Activated B cell treated with CpG ODN at 0.5 μM for 24 hours (primary cell): ENCODE measurements at places on chromosomes 11 and 22. TPM values are rescaled to one million over a fixed set of nuclear protein-coding genes. Genes with fewer than 3 reads are reported as not detected.
A peak's percentile ranks its signal among the peaks of the same experiment; 100 is the strongest.

Gene KCNJ1
- 0.20 TPM in 1 of 2 replicates, not detected in the other for total RNA-seq

Gene SIDT2
- total RNA-seq, result 96.7 and 115 TPM in 2 replicates

DNA sequence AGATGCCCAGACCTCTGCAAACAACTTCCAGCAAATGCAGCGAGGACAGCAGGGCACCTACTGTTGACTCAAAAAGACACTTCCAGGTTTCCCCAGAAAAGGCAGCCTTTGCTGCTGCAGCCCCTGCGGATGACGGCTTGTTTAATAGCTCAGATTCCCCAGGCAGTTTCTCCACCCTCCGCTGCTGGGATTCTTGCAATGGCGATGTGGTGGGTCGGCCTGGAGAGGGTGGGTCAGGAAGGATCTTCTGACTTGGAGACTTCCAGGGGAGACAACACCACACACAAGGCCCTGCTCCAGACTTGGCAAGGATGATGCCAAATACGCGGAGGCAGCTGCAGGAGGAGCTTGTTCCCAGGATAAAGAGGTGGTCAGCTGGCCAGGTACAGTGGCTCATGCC is 17.9 kb upstream of the TREH start:
- H3K4me1 ChIP-seq, result peaks cover 17% of the 10 kb centered on the region
- DNase-seq, result no peak
- H3K27ac ChIP-seq, result no peak overlapping the region
- H3K27me3 ChIP-seq, result no peaks in the 10 kb centered on the region
- H3K36me3 ChIP-seq, result no peaks in the 10 kb centered on the region
- H3K4me3 ChIP-seq, result no peak overlapping the region

DNA sequence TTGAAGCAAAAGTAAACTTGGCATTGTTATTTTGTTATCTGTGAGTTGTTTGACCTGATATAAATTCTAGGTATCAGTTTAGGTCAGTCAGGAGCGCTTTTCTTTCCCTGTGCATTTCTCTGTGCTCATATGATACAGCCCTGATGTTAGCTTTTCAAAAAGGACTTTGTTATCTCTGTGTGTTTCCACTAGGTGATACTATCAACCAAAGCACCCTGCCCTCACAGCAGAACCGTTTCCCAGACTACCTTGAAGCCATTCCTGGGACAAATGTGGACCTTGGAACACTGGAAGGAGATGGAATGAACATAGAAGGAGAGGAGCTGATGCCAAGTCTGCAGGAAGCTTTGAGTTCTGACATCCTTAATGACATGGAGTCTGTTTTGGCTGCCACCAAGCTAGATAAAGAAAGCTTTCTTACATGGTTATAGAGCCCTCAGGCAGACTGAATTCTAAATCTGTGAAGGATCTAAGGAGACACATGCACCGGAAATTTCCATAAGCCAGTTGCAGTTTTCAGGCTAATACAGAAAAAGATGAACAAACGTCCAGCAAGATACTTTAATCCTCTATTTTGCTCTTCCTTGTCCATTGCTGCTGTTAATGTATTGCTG is 87.7 kb upstream of the BIRC3 start:
- no peak overlapping the region for H3K4me3 ChIP-seq
- no peak overlapping the region for H3K27ac ChIP-seq
- peaks cover 24% of the 10 kb centered on the region for H3K27me3 ChIP-seq
- no peaks in the 10 kb centered on the region for H3K36me3 ChIP-seq
- DNase-seq, result no peak

DNA sequence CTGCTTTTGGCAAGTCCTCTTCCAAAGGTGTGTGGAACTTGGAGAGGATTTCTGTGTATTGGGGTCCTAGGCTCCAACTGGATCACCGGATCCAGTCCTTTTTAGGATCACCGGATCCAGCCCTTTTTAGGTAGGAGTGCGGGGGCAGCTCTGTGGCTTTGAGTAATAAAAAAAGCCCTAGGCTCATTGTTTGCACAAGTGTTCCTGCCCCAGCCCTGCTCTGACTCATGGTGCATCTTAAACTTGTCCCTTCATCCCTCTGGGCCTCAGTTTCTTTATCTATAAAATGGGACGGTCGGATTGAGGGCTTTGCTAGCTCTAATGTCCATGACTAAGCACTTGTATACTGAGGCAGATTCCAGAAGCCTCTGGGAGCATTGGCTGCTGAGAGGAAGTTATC is 22.7 kb upstream of the CD44 start:
- DNase-seq, result no peak
- no peaks in the 10 kb centered on the region for H3K36me3 ChIP-seq
- peak overlapping the region; percentile 50 for H3K27ac ChIP-seq
- no peaks in the 10 kb centered on the region for H3K27me3 ChIP-seq
- H3K4me3 ChIP-seq, result no peak overlapping the region

GRCh38 chr11:34180040-34180813 is 74.8 kb downstream of the NAT10 start:
- no peaks in the 10 kb centered on the region for H3K27me3 ChIP-seq
- peaks cover 49% of the 10 kb centered on the region for H3K4me1 ChIP-seq
- H3K4me3 ChIP-seq, result no peak overlapping the region
- no peak overlapping the region for H3K27ac ChIP-seq

- H3K27me3 ChIP-seq, result peaks cover 2% of the 10 kb centered on the region
- no peak overlapping the region for H3K27ac ChIP-seq
- H3K4me3 ChIP-seq, result no peak overlapping the region
- H3K4me1 ChIP-seq, result no peaks in the 10 kb centered on the region
- no peaks in the 10 kb centered on the region for H3K36me3 ChIP-seq
Observed at GRCh38 chr22:49107561-49107960, 720.1 kb downstream of the BRD1 start.

- no peaks in the 10 kb centered on the region for H3K36me3 ChIP-seq
- DNase-seq, result no peak
- H3K27ac ChIP-seq, result no peak overlapping the region
Observed at GRCh38 chr11:34602245-34602644, 18.6 kb upstream of the EHF start.

GRCh38 chr22:22754961-22755777 is 110.8 kb downstream of the GGTLC2 start:
- peaks cover 27% of the 10 kb centered on the region for H3K4me1 ChIP-seq
- H3K27me3 ChIP-seq, result no peaks in the 10 kb centered on the region
- no peak overlapping the region for H3K27ac ChIP-seq
- no peak for DNase-seq
- H3K36me3 ChIP-seq, result no peaks in the 10 kb centered on the region
